ENCODE measurements at places on chromosomes 3 and 15.

- DNase-seq = no peak
Measured at GRCh38 chr15:73630921-73631362, 2.2 kb downstream of the NPTN start.

- no peak for DNase-seq
Measured at GRCh38 chr15:65355988-65356353, 21.8 kb downstream of the IGDCC3 start.

DNA sequence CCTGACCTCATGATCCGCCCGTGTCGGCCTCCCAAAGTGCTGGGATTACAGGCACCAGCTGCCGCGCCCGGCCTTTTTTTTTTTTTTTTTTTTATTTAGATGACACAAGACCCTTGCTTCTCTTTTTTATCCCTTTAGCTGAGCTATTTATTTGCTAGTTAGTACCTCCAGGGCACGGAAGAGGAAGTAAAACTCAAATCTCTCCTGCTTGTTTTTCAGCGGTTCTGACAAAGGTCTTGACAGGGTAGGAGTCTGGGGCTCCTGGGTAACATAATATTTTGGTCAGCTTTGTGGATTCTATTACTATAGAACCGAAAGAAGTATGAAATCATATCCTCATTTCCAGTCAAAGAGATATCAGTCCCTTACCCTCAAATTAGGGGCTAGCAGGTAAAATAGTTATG is 44.0 kb upstream of the ETV5 start:
- DNase-seq = no peak

DNA sequence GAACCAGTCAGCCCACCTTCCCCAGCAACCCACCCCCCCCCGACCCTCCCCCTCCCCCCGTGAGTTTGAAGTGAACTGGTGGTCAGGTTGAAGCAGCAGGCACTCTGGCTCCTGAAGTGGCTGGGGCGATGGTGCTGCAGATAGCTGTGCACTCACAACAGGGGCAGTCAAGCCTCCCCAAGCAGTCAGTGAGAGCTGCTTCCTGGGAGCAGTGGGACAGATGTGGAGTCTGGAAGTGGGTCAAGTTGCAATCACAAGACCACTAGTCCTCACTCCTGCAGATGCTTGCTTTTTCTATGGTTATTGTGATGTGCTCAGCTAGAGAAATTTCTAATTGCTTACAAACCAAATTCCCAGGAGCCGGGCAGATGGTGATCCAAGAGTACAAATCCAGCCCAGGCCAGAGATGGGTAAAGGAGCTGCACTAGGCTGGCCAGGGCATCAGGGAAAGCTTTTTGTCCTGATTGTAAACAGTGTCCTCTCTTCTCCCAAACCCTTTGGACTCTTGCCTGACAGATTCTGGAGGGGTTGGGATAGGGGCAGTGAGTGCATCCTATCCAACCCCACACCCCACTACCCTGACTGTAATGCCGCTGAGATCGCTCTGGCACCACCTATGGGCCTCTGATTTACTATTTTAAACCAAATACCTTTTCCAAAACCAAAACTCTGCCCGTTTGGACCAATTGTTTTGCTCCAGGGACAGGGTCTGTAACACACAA is 9.8 kb upstream of the CLPX start:
- no peak for DNase-seq

DNA sequence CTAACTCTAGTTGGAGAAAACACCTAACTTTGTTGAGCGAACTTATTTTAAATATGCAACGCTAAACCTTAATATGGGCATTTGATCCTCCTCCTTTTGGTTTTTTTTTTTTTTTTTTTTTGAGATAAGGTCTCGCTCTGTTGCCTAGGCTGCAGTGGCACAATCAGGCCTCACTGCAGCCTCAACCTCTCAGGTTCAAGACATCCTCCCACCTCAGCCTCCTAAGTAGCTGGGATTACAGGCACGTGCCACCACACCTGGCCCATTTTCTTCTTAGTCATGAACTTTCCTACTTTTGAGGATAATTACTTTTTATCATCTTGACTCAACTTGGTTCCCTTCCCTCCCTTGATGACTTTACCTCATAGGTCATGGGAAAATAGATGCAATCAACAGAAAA is 3.9 kb downstream of the NUSAP1 start:
- DNase-seq = peak; percentile 11

DNA sequence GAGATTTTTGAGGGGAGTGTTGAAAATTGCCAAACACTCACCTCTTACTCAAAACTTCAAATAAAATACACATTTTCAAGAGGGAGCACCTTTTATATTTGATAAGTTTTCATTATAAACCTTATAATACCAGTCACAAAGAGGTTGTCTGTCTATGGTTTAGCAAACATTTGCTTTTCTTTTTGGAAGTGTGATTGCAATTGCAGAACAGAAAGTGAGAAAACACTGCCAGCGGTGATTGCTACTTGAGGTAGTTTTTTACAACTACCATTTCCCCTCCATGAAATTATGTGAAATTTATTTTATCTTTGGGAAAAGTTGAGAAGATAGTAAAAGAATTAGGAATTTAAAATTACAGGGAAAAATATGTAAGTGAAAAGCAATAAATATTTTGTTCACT is 20.1 kb downstream of the DIPK2A start:
- DNase-seq = no peak

DNA sequence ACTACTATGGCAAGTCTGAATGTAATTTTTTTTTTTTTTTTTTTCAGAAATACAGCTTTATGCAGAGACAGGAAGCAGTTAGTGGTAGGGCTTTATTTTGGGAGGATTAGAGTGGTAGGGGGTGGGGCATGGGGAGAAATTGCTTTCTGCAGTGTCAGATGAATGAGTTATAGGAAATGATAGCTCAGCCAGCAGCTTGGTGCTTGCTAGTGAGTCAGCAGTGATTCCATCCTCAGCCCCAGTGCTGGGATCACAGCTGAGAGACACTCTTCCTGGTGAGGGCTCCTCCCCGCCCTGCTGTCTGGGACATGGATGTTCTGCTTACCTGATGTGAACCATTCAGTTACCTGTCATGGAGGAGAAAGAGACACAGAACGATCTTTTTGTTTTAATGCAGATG is 39.6 kb downstream of the SEMA6D start:
- no peak for DNase-seq

Data from stimulated activated CD4-positive, alpha-beta T cell treated with anti-CD3 and anti-CD28 coated beads, Interleukin-15, amount 100 ng/mL, for 24 hours (primary cell).